BJ (cell line): ENCODE measurements at places on chromosomes 6 and 20. TPM values are rescaled to one million over a fixed set of nuclear protein-coding genes. Genes with fewer than 3 reads are reported as not detected.

DNA sequence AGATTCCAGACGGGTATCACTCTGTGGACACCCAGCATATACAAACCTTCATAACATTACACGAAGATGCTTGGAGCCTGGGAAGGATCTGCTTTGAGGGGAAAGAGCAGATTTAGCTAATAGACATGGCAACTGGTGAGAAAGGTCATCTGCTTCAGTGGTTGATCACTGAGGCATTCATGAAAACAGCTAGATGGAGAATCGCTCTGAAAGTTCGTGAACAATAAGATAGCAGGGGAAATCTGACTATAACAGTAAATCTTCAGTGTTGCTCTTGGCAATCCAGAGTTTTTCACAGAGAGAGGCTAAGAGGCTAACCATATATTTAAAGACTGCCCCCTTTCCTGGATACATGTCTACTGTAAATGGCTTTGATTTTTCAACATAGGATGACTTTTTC is 245.3 kb downstream of the FARS2 start:
- DNase-seq, result no peak

- no peak for DNase-seq
Observed at GRCh38 chr20:458776-459175, 3.6 kb downstream of the TBC1D20 start.

GRCh38 chr6:1057490-1058135 is 254.3 kb upstream of the FOXQ1 start:
- DNase-seq, result no peak

DNA sequence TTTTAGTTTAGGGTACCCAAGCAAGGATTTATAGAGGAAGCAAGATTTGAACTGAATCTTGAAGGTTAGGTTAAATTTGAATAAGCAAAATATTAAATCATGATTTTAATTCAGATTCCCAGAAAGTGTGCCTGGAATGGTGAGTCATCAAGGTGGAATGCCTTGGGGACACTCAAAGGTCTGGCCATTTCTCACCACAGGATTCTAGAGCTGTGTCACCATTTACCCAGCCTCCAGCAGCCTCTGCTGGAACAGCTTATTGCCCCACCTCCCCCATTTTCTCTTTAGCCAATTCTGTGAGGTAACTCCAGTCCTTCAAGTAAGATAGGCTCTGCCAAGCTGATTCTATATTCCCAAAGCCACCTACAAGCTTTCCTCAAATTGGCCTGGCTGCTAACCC is 181.4 kb downstream of the SIM1 start:
- DNase-seq, result peak; percentile 40

GRCh38 chr6:43790031-43790430 is 20.0 kb downstream of the VEGFA start:
- DNase-seq, result no peak

DNA sequence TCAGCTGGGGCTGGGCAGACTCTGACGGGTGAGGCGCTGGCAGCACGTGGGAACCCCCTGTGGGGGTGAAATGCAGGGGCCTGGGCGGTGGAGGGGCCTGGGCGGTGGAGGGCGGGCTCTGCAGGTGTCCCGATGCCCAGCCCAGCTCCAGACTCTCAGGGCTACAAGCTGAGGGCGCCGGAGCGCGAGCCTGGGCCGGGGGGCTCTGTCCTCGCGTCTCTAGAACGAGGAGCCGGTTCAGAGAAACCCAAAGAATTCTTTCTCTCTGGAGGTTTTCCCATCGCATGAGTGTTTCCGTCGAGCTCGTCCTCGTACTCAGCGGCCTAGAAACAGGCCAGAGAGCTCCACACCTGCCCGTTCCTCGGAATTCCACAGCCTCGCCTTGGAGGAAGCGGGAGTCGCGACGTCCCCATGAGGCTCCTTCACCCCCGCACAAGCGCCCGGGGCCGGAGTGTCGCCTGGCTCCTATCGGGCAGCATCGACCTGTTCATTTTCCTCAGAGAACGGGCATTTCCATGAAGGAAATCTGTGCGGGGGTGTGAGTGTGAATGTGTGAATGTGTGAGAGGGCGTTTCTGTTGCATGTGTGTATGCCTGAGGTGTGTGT is 76.9 kb downstream of the SMOC2 start:
- no peak for DNase-seq

DNA sequence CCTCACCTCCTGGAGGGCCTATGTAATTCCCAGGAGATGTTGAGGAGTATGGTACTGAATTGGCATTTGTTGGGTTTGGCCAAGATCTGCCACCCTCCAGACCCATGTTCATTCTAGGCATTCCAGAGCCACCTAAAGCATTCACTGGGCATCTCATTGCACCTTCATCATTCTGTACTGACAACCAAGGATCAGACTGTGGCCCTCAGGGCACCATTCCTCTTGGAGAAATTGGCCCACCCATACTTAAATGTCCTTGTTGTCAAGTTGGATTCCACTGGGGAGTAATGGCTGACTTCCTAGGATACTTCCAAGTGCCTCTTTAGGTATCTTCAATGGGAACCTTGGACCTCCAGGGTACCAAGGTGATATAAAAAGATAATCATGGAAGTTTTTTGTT is 16.8 kb upstream of the IBTK start:
- DNase-seq, result no peak

DNA sequence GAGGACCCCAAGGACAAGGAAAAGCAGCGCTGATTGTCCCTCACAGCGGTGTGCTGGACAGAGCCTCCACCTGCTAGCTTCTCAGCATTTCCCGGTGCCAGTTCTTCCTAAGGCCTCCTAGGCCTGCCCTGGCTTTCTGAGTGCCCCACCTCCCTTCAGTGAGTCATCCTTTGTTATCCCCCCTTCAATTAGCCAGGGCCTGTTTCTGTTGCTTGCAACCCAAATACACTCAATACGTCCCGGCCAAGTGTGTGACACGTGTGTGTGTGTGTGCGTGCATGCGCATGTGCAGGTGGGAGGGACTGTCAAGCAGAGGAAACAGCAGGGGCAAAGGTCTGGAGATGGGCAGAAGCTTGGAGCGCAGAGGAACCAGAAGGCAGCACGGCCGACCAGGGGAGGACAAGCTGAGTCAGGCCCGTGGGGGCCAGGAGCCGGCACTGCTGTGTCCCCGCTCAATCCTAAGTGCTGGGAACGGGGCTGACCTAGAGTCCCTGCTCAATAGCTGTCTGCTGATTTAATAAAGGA is 159.8 kb downstream of the PREX1 start:
- no peak for DNase-seq

DNA sequence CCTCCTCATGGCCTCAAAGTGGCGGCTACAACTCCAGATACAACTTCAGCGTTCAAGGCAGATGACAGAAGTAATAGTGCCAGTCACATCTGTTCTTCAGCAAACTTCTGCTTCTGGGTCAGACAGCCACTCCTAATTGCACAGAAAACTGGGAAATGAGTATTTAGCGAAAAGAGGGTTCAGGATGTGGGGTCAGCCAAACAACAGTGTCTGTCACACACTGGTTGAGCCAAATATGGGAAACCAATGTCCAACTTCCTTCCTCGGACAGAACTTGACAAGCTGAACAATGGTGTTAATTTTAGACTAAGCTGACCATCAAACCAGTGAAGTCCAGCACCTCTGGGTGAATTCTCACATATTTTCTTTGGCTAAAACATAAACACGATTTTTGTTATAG is 22.1 kb downstream of the NUDT3 start:
- DNase-seq, result no peak

- DNase-seq, result peak; percentile 26
Observed at GRCh38 chr6:14210663-14211561, 93.3 kb downstream of the CD83 start.

GRCh38 chr6:170516783-170517616 is 36.1 kb downstream of the PSMB1 start:
- no peak for DNase-seq

DNA sequence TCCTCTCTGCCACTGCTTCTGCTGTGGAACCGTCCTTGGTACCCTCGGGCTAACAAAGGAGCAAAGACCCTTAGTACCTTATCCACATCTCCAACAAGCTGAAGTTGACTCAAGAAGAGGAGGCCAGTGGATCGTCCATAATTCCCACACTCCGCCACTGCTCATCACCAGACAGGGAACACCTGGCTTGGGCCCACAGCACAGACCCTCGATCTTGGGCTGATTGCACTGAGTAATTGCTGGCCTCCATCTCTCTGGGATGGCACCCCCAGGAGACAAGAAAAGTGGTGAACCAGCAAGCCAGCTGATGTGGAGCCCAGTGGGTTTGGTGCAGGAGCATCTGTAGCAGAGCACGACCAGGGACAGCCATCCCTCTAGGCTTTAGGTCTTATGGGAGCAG is 109.4 kb upstream of the GRIK2 start:
- no peak for DNase-seq

- no peak for DNase-seq
Observed at GRCh38 chr6:130696806-130697205, 130.4 kb upstream of the SMLR1 start.

GRCh38 chr6:122758927-122759334 is 20.6 kb upstream of the FABP7 start:
- DNase-seq, result no peak

GRCh38 chr6:149923327-149923986 is 536 bp upstream of the RAET1G start:
- DNase-seq, result no peak

GRCh38 chr20:50128520-50128905 is 15.6 kb upstream of the UBE2V1 start:
- no peak for DNase-seq

DNA sequence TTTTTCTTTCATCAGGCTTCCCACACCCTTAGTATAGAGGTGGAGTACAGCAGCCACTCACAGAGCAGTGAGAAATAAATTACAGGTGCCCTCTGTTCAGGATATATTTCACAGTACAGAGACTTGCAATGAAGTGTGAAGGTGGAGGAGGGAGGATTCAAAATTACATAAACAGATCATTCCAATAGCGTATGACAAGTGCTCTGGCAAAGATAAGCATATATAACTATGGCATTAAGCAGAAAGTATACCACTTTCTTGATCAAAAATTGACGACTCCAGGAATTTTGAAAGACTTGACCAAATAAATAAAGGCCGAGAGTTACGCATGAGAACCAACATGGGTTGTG is 108.7 kb downstream of the GPX5 start:
- DNase-seq, result no peak

- DNase-seq, result no peak
Observed at GRCh38 chr6:148500402-148500801, 157.8 kb downstream of the SASH1 start.

- no peak for DNase-seq
Observed at GRCh38 chr6:105106260-105106659, 73.6 kb downstream of the POPDC3 start.

RAB44 gene
- 0.02 and 0.04 TPM in 2 replicates for polyA plus RNA-seq

BHLHE23 gene
- polyA plus RNA-seq, result not detected in 2 replicates

SLC17A9 gene
- 14.4 and 30.8 TPM in 2 replicates for polyA plus RNA-seq

SLC17A4 gene
- not detected in 2 replicates for polyA plus RNA-seq

DDAH2 gene
- polyA plus RNA-seq, result 43.2 and 69.5 TPM in 2 replicates

SEL1L2 gene
- 0.38 and 0.86 TPM in 2 replicates for polyA plus RNA-seq

ZC2HC1B gene
- not detected in 2 replicates for polyA plus RNA-seq

SIM1 gene
- polyA plus RNA-seq, result 27.1 and 32.9 TPM in 2 replicates

SGK2 gene
- polyA plus RNA-seq, result 0.16 and 0.47 TPM in 2 replicates

FOXA2 gene
- not detected in 2 replicates for polyA plus RNA-seq
